Caco-2 (cell line): ENCODE measurements at places on chromosomes 2 and 18.

GRCh38 chr2:233453916-233454315 lies 99.6 kb downstream of the DGKD start:
- no peak for DNase-seq

DNA sequence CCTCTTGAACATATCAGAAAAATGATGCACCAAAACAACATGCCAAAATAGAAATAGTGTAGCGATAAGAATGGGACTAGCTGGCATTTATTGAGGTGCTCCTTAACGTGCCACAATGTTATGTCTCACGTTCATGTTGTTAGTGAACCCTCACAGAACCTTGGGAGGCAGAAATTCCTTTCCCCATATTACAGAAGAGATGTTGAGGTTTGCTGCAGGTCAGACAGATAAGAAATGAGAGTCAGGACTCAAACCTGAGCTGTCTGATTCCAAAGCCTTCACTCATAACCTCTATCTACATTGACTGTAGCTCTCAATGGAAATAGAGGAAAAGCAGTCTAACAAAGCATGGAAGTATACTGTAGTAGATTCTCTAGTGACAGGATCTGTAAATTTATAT lies 163.3 kb upstream of the STK17B start:
- DNase-seq: no peak

DNA sequence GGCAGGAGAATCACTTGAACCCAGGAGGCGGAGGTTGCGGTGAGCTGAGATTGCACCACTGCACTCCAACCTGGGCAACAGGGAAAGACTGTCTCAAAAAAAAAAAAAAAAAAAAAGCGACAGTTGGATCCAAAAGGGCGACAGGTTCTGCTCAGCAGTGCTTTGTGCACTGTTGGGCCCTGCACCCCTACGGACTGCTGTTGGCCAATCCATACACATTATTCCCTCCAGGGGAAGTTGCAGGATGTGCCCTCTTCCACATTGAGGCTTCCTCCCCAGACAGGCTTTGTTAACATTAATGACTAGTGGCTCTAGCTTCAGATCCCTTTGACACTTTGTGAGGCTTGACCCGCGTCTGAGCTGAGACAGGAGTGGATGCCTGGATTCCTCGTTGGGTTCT lies 9.4 kb downstream of the NT5DC4 start:
- no peak for DNase-seq

DNA sequence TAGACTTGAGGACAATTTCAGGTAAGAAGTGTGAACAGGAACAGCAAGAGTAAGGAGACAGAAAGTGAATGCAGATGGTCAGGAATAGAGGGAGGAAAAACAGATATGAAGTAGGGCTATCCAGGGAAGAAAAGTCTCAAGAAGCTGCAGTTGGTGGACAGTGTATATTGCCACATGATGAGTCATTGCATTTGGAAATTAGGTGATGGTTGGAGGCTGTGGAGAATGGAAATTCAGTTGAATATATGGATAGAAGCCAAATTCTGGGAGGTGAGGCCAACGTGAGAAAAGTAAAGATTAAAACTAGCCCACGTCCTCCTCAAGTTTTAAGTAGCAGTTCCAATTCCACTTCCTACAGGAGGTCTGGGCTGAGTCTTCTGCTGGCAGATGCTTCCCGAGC lies 158.4 kb downstream of the UBE2E3 start:
- no peak for DNase-seq

DNA sequence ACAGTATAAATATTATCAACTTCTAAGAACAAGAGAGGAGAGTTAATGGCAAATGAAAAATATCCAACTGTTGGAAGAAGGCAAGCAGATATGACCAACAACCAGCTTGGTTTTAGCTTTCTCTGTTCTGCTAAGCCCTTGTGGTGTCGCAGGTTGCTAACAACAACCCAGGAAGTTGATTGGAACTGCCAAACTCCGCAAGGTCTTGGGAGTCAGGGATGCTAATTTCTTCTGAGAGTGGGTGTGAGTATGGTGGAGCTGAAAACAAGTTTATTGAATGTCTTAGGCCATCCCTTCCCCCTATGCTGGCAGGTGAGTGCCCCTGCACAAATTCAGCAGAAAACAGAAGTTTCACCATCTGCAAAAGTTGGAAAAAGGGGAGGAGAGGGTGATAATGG lies 17.5 kb downstream of the BZW1 start:
- DNase-seq: no peak

- DNase-seq: no peak
Observed at GRCh38 chr2:17915811-17916518, 37.5 kb downstream of the KCNS3 start.

DNA sequence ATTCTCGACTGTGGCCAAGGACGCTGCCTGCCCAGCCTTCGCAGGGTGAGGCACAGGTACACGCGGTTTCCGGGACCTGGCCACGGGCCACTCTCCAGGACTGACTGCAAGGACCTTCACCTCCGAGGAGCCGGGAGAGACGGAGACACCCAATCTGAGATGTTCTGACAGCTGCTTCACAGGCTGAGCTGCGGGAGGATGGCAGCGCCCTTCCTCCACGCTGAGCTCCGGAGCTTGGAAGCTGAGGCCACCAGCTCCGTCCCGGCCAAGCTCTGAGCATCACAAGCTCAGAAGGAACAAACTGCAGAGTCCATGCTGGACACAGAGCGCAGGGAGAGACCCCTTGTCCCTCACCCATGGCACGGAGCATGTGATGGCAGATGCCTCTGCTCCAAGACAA lies 71.1 kb upstream of the CTDP1 start:
- DNase-seq: no peak

DNA sequence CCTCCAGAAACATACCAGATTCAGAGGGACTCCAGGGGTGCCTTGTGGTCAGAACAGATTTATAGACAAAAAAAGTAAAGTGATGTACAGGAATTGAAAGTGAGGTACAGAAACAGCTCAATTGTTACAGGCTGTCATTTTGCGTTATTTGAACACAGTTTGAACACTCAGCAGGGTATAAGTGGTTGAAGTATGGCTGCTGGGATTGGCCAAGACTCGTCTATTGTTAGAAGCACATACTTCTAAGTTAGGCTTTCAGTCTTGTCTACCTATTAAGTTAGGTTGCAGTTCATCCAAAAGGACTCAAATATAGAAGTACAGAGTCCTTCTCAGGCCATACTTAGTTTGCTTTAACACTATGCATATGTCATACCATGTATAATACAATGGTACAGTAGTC lies 21.0 kb upstream of the GRB14 start:
- no peak for DNase-seq

GRCh38 chr2:145601361-145601925 lies 1081.5 kb upstream of the ZEB2 start:
- DNase-seq: no peak

- DNase-seq: no peak
Observed at GRCh38 chr2:106551417-106552130, 64.4 kb downstream of the CD8B2 start.

DNA sequence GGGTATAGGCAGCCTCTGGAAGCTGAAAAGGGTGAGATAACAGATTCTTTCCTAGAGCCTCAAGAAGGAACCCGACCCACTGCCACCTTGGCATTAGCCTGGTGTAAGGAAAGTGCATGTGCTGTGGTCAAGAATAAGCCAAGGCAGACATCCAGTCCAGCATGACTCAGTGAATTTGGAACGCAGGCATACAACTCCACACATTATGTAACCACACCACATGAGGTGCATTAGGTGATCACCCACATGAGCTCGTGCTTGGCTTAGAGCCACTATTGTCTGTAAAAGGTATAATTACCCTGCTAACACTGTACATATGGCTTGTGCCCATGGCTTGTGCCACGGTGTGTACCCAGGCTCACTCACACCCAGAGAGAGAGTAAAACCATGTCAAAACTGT lies 583.7 kb upstream of the HNMT start:
- no peak for DNase-seq

DNA sequence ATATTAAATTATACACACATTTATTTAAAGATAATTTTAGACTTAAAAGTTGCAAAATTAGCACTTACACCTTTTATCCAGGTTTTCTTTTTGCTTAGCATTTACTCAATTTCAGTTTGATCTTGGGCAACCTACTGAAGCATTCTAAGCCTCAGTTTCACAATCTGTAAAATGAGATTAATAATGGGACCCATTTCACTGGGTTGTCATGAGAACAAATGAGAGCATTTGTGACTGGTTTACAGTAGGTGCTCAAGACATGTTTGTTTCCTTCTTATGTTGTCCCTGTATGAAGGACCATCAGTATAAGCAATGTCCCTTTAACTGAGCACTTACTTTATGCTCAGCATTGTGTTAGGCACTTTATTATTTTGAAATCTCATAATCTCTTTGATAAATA lies 4.8 kb upstream of the FBLN7 start:
- no peak for DNase-seq

- no peak for DNase-seq
Observed at GRCh38 chr2:156087875-156088274, 244.6 kb downstream of the NR4A2 start.

DNA sequence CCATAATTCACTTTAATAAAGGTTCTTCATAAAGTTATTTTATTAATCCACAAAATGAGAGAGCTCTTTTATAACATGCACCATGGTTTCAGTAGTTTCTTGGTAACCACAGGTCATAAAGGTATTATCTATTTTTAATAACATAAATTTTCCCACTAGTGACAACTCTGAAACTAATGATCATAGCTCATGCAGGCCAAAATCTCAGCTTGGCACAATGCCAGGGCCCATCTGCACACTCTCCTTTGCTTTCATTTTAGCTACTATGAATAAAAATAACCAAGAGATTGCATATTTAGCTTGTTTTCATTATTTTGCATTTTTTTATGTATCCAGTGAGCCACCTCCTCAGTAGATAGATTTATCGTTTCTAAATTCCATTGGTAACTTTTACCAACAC lies 691.8 kb upstream of the CHAC2 start:
- no peak for DNase-seq

DNA sequence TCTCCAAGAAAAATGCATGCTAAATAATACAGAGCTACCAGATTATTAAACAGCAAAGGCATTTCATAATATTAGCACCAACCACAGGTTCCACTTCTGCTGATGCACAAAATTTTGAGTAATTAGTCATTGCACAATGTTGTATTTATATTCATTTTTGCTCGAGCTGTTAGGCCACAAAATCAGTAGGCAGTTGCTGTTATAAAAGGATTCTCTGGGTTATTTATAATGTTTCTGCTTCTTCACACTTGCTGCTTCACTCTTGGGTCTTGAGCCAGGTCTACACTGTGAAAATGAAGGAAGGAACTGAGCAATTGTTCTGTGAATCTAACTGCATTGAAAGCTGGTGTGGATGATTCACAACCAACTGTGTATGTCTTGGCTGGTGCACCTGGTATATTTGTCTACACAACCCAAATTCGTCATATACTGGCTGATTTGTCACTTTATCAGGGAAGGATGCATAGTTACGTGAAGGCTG lies 38.3 kb downstream of the MRPL33 start:
- DNase-seq: no peak

- DNase-seq: no peak
Observed at GRCh38 chr2:30491225-30491624, 44.2 kb downstream of the LCLAT1 start.

DNA sequence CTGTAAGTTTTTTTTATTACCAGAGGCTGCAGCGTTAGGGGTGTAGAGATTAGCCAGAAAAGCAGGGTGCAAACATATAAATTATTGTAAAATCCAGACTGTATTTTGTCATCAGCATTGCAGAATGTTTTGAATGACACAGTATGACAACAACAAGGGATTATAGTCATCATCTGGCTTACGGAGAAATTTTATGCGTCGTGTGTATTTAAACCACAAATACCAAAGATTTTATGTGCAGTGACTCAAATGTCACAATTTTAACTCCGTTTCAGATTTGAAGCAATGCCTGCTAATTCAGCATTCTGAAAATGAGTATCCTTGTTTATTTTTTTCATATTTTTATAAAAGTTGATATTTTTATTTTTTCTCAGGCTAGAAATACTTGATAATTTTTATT lies 19.4 kb upstream of the TMX3 start:
- no peak for DNase-seq

DNA sequence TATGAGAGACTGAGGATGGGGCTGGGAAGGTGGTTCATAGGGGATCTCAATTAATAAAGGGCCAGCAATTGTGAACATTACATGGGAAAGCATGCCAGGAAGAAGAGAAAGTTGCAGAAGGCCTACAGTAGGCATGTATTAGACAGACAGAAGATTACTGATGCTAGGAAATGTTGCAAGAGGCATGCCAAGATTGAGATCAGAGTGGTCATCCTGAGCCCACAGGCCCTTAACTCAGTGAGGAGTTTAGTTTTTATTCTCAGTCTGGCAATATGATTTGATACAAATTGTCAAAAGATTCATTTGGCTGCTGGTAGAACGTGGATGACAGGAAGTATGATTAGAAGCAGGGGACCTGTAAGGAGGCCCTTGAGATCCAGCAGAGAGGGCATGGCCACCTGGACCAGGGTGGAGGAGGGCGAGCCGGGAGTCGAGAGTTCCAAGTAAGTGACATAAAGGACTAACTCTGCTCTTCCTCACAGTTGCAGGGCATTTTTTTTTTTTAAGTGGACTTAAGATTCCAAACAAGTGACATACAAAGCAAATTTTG lies 54.9 kb downstream of the EPHA4 start:
- DNase-seq: no peak

GRCh38 chr2:199257261-199258224 lies 200.2 kb downstream of the SATB2 start:
- no peak for DNase-seq

- no peak for DNase-seq
Observed at GRCh38 chr18:8685141-8685913, 20.0 kb upstream of the MTCL1 start.

- no peak for DNase-seq
Observed at GRCh38 chr2:215895330-215895729, 118.0 kb downstream of the MREG start.

DNA sequence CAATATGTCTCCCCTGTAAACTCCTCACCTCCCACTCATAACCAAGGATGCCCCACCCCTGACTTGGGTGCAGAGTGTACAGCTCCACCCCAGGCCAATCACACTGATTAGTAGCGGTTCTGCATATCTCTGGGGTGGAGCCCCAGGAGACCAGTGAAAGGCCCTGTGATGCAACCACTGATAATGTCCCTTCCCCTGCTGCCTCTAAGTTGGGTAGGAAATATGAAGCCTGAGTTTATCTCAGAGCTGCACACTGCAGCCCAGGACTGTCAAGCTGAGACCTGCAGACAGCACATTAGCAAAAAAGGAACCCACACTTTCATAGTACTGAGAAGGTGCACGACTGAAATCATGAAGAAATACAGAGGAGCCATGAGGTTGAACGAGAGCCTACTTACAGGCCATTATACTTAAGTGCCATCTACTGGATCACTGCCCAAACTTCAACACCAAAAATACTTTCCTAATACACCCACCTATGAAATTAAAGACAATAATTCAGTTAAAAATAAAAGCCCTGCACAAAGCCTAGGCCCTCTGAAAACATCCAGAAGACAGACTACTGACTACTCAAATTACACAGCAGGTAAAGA lies 455.4 kb upstream of the LRRTM4 start:
- DNase-seq: peak; percentile 12
